Activated CD8-positive, alpha-beta memory T cell treated with anti-CD3 and anti-CD28 coated beads for 4 hours (primary cell): ENCODE measurements at places on chromosomes 1 and 21.

- DNase-seq, result no peak
Measured at GRCh38 chr1:207328004-207328403, 6.5 kb downstream of the CD55 start.

- no peak for DNase-seq
Measured at GRCh38 chr1:78426408-78426807, 64.4 kb upstream of the PTGFR start.

DNA sequence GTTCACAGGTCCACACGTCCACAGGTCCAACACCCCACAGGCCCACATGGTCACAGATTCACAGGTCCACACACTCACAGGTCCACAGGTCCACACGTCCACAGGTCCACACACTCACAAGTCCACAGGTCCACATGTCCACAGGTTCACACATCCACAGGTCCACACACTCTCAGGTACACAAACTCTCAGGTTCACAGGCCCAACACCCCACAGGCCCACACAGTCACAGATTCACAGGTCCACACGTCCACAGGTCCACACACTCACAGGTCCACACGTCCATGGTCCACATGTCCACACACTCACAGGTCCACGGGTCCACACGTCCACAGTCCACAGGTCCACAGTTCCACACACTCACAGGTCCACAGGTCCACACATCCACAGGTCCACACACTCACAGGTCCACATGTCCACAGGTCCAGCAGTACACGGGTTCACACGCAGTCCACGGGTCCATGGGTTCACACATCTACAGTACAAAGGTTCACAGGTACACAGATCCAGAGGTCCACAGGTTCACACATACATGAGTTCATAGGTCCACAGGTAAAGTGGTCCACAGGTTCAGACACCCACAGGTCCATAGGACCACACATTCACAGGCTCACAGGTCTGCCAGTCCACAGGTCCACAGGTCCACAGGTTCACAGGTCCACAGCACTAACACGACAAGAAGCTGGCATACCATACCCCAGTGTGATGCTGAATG is 39.3 kb upstream of the COL6A2 start:
- no peak for DNase-seq

DNA sequence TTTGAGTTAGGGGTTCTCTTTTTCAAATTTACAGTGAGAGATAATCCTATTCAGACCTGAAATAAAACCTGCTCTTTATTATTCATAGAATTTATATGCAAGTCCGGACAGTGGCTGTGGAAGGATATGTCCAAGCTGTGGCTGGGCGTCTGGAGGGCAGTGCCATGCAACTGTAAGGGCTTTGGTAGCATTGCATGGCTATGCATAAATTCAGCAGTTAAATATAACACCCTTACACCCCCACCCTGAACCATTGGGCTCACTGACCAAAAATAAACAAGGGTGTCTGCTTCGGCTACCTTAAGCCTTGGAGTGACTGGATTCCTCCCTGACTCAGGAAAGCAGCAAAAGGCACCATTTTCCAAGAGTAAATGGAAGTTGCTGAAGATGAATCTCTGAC is 5.4 kb downstream of the CHTOP start:
- no peak for DNase-seq

GRCh38 chr1:46199233-46199749 is 1.1 kb upstream of the POMGNT1 start:
- no peak for DNase-seq

- DNase-seq, result no peak
Measured at GRCh38 chr1:153100245-153100644, 5.9 kb upstream of the SPRR2E start.

- no peak for DNase-seq
Measured at GRCh38 chr21:35100349-35100811, 51.3 kb upstream of the RUNX1 start.

- DNase-seq, result no peak
Measured at GRCh38 chr1:61277121-61277690, 194.8 kb downstream of the NFIA start.

GRCh38 chr1:116767782-116768382 is 13.7 kb downstream of the CD2 start:
- DNase-seq, result no peak

- no peak for DNase-seq
Measured at GRCh38 chr1:87017998-87018672, 103.7 kb downstream of the HS2ST1 start.

DNA sequence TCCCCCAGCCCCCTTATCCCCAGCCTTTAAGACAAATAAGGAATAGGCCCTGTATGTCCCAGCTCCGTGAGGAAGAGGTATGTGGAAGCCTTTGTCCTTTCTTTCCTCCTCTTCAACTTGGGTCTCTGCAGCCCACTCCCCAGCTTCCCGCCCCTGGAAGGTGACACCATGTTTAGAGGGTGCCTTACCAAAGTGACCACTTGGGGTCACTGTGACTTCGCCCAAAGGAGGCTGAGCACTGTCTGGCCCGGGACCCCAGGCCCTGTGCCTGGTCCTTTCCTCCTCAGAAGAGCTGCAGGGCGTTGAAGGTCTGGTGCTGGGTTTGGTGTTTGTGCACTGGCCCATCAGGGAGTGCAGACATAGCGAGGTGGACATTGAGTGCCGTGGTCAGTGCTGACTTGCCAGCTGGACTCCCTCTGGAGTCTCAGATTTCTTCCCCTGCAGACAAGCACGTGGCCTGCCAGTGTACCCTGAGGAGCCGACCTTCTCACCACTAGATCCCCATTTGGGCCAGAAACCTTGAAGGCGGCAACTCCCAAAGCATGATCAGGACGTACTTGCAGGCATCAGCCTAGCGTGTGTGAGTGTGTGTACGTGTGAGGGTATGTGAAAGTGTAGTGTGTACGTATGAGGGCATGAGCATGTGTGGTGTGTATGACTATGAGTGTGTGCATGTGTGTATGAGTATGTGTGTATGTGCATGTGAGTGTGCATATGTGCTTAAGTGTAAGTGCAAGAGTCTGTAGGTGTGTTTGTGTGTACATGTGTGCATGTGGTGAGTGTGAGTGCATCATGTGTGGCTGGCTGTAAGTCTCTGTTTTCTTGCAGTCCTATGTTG is 181.4 kb upstream of the KIAA0040 start:
- DNase-seq, result no peak

DNA sequence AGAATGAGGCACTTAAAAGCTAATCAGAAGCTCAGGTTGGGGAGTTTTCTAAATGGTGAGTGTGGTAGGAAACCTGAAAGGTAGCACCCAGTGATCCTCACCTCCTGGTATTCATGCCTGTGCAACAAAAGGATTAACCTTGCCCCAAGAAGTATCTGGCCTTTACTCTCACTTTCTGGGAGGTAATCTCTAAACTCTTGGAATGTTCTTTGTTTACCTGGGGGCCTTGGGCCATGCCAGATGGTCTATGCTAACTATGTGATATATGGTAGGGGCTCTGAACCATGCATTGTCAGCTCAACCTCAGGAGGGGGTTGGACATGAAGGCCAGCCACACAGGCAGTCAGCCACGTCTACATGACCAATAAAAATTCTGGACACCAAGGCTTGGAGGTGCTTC is 24.4 kb upstream of the TRIM33 start:
- DNase-seq, result no peak

- DNase-seq, result no peak
Measured at GRCh38 chr1:185157599-185158412, 839 bp downstream of the SWT1 start.

GRCh38 chr1:100584761-100585745 is 47.1 kb downstream of the GPR88 start:
- no peak for DNase-seq

- DNase-seq, result no peak
Measured at GRCh38 chr1:58397187-58397820, 149.2 kb downstream of the OMA1 start.

DNA sequence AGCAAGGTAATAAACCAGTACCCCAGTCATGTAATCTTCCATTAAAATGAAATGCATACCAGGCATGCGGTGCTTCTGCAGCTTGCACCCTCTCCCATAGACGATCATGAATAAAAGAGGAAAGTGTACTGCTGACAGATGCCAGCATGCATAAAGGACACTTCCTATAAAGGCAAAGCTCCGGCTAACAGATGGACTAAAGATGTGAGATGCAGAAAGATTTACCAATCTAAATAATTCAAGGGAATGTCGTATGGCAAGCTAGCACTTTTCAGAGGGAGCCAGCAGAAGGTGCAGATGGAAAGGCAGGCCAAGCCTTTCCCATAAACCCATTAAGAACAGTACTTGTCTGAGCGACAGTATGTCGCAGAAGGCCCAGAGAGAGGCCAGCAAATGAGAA is 542.0 kb downstream of the NUF2 start:
- DNase-seq, result no peak

DNA sequence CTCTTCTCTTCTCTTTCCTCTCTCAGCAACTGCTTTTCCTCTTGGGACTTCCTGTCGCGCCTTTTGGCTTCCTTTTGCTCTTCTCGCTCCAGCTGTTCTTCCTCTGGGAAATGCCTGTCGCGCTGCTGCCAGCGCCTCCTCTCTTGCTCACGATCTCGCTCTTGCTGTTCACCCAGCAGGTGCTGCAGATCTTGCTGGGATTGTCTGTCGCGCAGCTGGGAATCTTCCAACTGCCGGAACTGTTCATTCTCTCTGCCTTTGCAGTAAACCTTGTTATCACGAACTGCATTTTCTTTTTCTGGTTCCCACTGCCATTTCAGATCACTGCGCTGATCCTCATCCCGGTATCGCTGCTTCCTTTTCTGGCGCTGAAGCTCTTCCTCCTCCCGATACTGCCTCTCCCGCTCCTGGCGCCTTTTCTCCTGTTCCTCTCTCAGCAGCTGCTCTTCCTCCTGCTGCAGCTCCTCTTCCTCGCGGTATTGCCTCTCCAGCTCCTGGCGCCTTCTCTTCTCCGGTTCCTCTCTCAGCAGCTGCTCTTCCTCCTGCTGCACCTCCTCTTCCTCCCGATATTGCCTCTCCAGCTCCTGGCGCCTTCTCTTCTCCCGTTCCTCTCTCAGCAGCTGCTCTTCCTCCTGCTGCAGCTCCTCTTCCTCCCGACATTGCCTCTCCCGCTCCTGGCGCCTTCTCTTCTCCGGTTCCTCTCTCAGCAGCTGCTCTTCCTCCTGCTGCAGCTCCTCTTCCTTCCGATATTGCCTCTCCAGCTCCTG is 5.8 kb downstream of the TCHH start:
- no peak for DNase-seq

DNA sequence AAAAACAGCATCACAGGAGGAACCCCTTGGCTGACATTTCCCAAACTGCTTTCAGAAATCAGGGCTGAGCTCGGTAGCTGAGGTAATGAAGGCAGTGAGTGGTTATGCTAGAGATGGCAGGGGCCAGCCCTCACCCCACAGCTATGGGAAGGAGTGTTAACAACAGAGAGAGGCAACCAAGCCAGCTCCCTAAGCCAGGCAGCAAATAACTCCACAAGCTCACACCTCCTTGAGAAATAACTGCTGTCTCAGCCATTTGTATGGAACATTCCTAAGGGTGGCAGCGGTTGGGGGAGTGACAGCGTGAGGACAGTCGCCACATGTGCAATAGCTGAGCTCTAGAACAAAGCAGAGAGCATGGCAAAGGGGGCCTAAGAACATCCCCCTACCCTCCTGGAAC is 42.6 kb downstream of the LMX1A start:
- no peak for DNase-seq

- no peak for DNase-seq
Measured at GRCh38 chr1:164748253-164748899, 189.4 kb downstream of the PBX1 start.

- DNase-seq, result peak; percentile 8
Measured at GRCh38 chr1:115112496-115113375, 23.4 kb upstream of the TSPAN2 start.

- no peak for DNase-seq
Measured at GRCh38 chr1:202233804-202234203, 40.2 kb downstream of the LGR6 start.

DNA sequence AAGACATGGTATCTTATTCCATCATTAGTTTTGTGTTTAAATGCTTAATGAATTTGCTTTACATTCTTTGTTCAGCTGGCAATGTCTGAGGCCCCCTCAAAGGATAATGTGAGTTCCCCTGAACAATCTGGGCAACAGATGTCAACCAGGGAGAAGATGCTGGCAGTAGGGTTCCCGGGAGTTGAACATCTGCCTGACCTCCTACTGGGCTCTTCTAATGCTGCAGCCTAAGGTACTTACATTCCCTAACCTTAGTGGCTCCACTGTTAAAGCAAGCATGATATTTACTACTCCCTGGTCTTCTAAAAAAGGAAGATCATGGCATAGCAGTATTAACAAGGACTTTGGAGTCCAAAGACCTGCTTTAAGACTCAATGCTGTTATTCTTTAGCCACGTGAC is 574.9 kb upstream of the NR5A2 start:
- no peak for DNase-seq

DNA sequence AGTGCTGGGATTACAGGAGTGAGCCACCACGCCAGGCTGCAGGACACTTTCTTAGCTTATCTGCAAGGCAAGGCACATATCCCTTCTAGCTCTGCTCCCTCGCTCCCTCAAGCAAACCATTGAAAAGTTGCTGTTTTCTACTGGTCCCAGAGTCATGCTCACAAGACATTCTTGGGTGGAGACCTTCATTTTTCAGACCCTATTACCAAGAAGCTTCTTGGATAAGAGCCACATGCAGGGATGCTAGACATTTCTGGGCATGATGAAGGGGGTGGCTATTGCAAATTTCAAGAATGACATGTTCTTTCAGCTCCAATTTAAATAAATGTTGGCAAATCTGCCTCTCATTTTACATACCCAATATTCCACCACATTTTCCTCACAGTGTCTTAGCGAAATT is 33.9 kb downstream of the CAPN9 start:
- no peak for DNase-seq

DNA sequence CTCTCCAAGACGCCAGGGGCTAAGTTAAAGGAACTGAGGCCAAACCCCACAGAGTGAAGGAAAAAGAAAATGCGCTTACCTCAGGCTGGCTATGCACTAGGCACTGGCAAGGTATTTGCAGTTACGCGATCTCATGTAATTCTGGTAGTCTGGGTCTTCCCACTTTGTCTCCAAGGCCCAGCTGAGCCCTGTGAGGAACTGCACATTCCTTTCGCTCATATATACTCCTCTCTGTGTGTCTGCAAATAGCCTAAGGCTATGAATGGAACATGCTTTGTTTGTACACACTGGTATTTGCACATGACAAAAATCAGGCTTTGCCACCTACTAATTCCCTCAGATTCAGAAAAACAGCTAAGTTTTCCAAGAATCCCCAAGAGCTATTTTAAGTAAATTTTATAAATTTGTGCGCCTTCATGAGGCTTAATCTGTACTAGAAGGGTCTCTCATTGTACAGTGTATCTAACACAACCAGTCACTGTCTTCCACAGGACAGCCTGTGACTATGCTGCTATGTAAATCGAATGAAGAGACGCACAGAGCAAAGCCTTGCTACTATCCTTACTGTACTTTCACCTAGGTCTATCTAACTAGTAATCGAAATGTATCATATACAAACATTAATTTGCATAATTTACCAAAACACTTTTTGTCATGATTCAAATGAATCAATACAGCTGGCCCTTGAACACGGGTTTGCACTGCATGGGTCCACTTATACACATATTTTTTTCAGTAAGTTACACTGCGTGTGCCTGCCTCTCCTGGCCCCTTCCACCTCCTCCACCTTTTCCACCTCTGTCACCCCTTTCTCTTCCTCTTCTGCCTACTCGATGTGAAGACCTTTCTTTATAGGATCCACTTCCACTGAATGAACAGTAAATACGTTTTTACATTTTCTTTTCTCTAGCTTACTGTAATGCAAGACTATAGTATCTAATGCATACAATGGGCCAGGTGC is 87.0 kb downstream of the SIPA1L2 start:
- DNase-seq, result no peak
